Small intestine (tissue), 16 donors: ENCODE measurements at places on chromosomes 7 and 10.

GRCh38 chr10:12509794-12510100 lies 160.4 kb downstream of the CAMK1D start:
- no peak for DNase-seq
- H3K4me3 ChIP-seq, result no peak overlapping the region
- no peak overlapping the region for H3K27ac ChIP-seq

GRCh38 chr10:119199231-119199992 lies 8.0 kb upstream of the GRK5 start:
- H3K4me1 ChIP-seq, result no peaks in the 10 kb centered on the region
- H3K36me3 ChIP-seq, result no peaks in the 10 kb centered on the region
- no peak overlapping the region for H3K27ac ChIP-seq
- DNase-seq, result peak; percentile 79
- H3K27me3 ChIP-seq, result no peaks in the 10 kb centered on the region
- H3K4me3 ChIP-seq, result no peak overlapping the region

DNA sequence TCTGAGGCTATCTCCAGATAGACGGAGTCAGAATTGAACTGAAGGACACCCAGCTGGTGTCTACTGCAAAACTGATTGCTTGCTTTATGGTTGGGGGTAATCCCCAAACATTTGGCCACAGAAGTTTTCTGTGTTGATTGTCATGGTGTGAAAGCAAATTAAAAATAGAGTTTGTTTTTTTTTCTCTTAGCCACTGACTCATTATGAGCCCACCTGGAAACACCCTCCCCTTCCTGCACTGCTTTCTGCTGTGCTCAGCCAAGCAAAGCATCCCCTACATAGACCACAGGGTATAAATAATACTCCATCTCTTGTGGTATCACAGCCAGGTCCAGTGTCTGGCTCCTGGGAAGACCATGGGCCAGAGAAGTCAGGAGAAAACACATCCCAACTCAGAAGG lies 6.5 kb upstream of the VWC2 start:
- H3K27ac ChIP-seq, result no peak overlapping the region
- no peaks in the 10 kb centered on the region for H3K27me3 ChIP-seq
- no peak overlapping the region for H3K4me3 ChIP-seq
- no peaks in the 10 kb centered on the region for H3K4me1 ChIP-seq
- H3K36me3 ChIP-seq, result no peaks in the 10 kb centered on the region
- DNase-seq, result no peak

GRCh38 chr7:105141068-105141467 lies 127.1 kb downstream of the KMT2E start:
- H3K27ac ChIP-seq, result no peak overlapping the region
- no peak for DNase-seq
- H3K36me3 ChIP-seq, result peaks cover 2% of the 10 kb centered on the region
- H3K27me3 ChIP-seq, result no peaks in the 10 kb centered on the region
- no peak overlapping the region for H3K4me3 ChIP-seq

- H3K27ac ChIP-seq, result no peak overlapping the region
- no peaks in the 10 kb centered on the region for H3K36me3 ChIP-seq
- H3K27me3 ChIP-seq, result no peaks in the 10 kb centered on the region
- DNase-seq, result no peak
These were observed 127.6 kb upstream of the CXCL12 start for GRCh38 chr10:44512431-44513022.

- peak; percentile 19 for DNase-seq
- H3K4me1 ChIP-seq, result peaks cover 5% of the 10 kb centered on the region
- H3K27ac ChIP-seq, result peak overlapping the region; percentile 24
- H3K27me3 ChIP-seq, result no peaks in the 10 kb centered on the region
- H3K36me3 ChIP-seq, result no peaks in the 10 kb centered on the region
These were observed 1.7 kb downstream of the SCRN1 start for GRCh38 chr7:29987811-29988317.

- H3K4me3 ChIP-seq, result no peak overlapping the region
- DNase-seq, result peak; percentile 46
- no peaks in the 10 kb centered on the region for H3K27me3 ChIP-seq
- H3K36me3 ChIP-seq, result no peaks in the 10 kb centered on the region
- peaks cover 10% of the 10 kb centered on the region for H3K4me1 ChIP-seq
These were observed 4.9 kb downstream of the ZNF277 start for GRCh38 chr7:112211348-112211907.

DNA sequence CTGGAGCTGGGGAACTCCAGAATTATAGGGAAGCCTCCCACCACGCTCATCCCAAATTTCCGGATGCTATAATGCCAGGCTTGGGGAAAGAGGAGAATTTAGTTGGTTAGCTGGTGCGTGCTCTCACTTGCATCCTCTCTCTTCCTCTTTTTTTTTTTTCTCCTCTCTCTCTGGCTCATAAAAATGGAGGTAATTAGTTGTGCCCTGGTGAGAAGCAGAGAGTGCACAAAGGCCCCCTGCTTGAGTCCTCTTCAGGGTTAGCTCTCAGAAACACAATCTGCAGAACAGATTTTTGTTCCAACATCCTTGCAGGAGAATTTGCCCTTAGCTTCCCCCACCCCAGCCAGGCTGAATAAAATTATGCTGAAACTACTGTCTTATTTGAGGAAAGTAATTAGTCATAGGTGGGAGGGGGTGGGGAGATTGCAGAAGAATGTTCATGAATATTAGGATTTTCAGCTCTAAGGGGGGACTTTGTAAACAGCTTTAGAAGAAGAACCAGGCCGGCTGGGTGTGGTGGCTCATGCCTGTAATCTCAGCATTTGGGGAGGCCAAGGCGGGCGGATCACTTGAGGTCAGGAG lies 7.6 kb downstream of the SERPINE1 start:
- H3K27ac ChIP-seq, result no peak overlapping the region
- DNase-seq, result no peak
- H3K27me3 ChIP-seq, result no peaks in the 10 kb centered on the region
- H3K36me3 ChIP-seq, result no peaks in the 10 kb centered on the region

DNA sequence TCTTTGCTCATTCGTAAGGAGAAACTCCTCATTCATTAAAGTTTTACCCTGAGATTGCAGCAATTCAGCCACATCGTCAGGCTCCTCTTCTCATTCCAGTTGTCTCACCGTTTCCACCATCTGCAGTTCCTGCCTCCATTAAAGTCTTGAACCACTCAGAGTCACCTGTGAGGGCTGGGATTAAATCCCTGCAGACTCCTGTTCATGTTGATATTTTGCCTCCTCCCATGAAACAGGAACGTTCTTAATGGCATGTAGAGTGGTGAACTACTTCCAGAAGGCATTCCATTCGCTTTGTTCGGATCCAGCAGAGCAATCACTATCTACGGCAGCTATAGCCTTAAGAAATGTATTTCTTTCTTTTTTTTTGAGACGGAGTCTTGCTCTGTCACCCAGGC lies 96.5 kb upstream of the FAM20C start:
- H3K27ac ChIP-seq, result no peak overlapping the region
- DNase-seq, result no peak
- no peak overlapping the region for H3K4me3 ChIP-seq
- H3K27me3 ChIP-seq, result no peaks in the 10 kb centered on the region
- H3K36me3 ChIP-seq, result no peaks in the 10 kb centered on the region
- H3K4me1 ChIP-seq, result no peaks in the 10 kb centered on the region

- H3K27me3 ChIP-seq, result no peaks in the 10 kb centered on the region
- no peak overlapping the region for H3K4me3 ChIP-seq
- H3K27ac ChIP-seq, result no peak overlapping the region
These were observed 121.7 kb downstream of the SORCS3 start for GRCh38 chr10:104762793-104763192.

DNA sequence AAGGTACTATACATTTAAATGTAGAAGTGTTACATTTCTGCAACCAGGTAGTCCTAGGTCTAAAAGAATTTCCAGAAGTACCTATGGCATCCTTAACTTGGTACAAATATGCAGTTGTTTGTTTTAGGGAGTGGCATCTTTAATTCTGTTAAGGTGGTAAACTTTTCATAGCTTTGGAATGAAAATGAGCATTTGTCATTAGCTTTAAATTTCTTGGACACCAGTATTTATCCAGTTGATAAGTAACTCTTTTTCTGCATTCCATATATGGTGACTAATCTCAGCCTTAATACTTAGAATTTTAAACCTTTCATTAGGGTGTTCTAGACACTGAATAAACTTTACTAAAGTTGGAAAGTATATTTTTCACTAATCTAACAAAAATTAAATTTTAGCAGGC lies 10.8 kb downstream of the SLF2 start:
- no peak for DNase-seq
- no peaks in the 10 kb centered on the region for H3K4me1 ChIP-seq
- no peak overlapping the region for H3K4me3 ChIP-seq
- H3K27me3 ChIP-seq, result no peaks in the 10 kb centered on the region
- peaks cover 7% of the 10 kb centered on the region for H3K36me3 ChIP-seq

DNA sequence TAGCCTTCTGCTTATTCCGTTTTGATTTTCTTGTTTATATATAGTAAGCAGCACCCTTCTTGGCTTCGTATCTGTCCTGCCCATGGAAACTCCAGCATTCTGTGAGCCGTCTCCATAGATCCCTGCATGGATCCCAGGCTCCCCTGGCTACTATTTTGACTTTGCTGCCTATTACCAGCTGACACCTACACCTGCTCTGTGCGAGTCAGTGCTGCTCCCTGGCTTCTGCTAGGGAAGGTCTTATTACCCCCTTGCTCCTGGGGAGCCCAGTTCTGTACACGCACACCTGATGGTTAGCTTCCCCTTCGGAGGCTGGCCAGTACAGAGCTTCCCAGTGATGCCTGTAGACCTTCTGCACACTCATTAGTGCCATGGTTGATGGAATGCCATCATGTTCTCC lies 35.4 kb downstream of the NACAD start:
- H3K4me3 ChIP-seq, result no peak overlapping the region
- no peaks in the 10 kb centered on the region for H3K36me3 ChIP-seq
- no peaks in the 10 kb centered on the region for H3K4me1 ChIP-seq
- no peak for DNase-seq
- H3K27me3 ChIP-seq, result no peaks in the 10 kb centered on the region

DNA sequence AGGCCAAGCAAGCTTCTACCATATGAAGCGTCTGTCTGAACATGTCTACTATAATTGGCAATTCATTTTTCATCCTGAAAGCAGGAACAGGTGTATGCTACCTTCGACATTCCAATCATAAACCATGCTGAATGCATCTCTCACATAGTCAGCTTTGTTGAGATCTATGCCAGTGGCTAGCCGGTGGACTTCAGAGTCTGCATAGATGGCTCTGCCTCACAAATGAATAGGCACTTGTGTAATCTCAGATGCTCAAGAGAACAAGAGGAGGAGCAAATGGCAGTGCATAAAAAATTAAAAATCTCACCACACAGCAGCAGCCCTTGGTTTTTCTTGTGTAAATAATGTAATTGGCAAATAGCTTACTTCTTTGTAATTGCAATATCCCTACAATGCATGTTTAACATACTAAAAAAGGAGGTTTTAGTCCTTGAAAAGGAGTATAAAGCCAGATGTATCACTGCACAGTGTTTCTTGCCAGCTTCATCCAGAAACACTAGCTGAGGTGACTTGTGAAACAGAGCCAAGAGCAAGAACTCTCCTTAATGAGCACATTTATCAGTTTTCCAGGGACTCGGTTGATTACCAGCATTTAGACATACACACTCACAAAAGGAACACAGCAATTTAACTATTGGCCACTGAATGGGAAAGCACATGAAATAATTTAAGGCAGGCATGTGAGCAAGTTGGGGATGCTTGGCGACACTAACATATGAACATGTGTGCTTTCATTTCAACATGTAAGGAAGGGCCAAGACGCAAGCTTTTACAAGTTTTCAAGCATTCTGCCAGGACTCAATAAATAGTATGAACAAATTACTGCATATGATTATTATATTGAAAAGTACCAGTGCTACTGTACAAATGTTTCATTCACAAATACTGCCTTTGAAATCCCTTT lies 249.9 kb upstream of the PLXNA4 start:
- H3K4me1 ChIP-seq, result no peaks in the 10 kb centered on the region
- no peak overlapping the region for H3K27ac ChIP-seq
- DNase-seq, result no peak

DNA sequence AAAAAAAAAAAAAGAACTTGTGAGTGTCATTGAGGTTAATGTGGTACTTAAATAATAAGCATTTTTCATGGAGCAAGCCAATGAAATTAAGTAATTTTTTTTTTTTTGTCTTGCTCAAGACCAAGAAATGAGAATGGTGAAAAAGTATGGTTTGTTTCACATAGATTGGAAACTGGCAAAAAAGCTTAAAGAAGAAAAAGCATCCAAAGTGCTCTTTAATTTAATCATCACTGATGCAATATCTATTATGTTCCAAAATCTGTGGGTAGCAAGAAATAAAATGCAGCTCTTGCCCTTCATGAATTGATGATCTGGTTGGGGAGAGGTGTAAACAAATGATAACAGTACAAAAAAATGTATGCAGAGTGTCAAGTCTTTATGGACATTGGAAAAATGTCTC lies 980.6 kb downstream of the REEP3 start:
- no peaks in the 10 kb centered on the region for H3K36me3 ChIP-seq
- H3K4me3 ChIP-seq, result no peak overlapping the region
- no peak overlapping the region for H3K27ac ChIP-seq
- no peaks in the 10 kb centered on the region for H3K4me1 ChIP-seq
- H3K27me3 ChIP-seq, result no peaks in the 10 kb centered on the region
- no peak for DNase-seq

GRCh38 chr10:126104767-126105166 lies 208.4 kb downstream of the FANK1 start:
- no peak overlapping the region for H3K27ac ChIP-seq
- no peak overlapping the region for H3K4me3 ChIP-seq
- no peak for DNase-seq
- no peaks in the 10 kb centered on the region for H3K27me3 ChIP-seq
- H3K4me1 ChIP-seq, result no peaks in the 10 kb centered on the region

DNA sequence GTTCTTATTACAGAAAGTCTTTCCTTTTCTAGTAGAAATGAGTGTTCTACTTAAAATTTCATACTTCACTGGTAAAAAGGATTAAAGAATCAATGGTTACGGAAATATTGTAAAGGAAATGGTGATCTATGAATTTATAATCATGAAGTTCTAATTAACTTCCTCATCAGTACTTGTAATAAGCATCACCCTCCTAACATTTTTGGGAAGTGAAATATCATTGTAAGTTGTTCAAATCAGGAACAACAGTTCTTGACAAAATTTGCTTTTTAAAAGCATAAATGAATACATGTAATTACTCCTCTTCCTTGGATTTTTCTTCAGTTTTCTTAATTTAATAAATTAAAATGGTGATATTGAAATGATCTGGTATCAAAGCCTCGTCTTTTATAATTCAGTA lies 5.6 kb upstream of the PCGF5 start:
- no peaks in the 10 kb centered on the region for H3K27me3 ChIP-seq
- DNase-seq, result no peak
- no peak overlapping the region for H3K4me3 ChIP-seq
- no peak overlapping the region for H3K27ac ChIP-seq

- peak; percentile 79 for DNase-seq
- H3K36me3 ChIP-seq, result peaks cover 13% of the 10 kb centered on the region
- peaks cover 47% of the 10 kb centered on the region for H3K4me1 ChIP-seq
- no peaks in the 10 kb centered on the region for H3K27me3 ChIP-seq
These were observed 8.2 kb downstream of the TM9SF3 start for GRCh38 chr10:96578633-96579032.
